Omental fat pad (tissue), 4 donors: ENCODE measurements at places on chromosomes 16 and 17. TPM values are rescaled to one million over a fixed set of nuclear protein-coding genes. Genes with fewer than 3 reads are reported as not detected.

Gene KRTAP9-8
- total RNA-seq = not detected

Gene CCDC40
- 8.8 TPM for total RNA-seq

Gene HYDIN
- total RNA-seq = 1.0 TPM

Gene WDR45B
- total RNA-seq = 139 TPM

Gene ATP1B2
- total RNA-seq = not detected

GRCh38 chr16:85798901-85799496 lies 345 bp downstream of the EMC8 start:
- no peak for DNase-seq

GRCh38 chr17:34841467-34841866 lies 119.8 kb downstream of the CCT6B start:
- no peak for DNase-seq

GRCh38 chr16:22353191-22353919 lies 21.1 kb downstream of the CDR2 start:
- no peak for DNase-seq

GRCh38 chr16:10308305-10309193 lies 77.3 kb upstream of the ATF7IP2 start:
- DNase-seq = no peak

GRCh38 chr16:1708768-1709180 lies 2.8 kb downstream of the MAPK8IP3 start:
- DNase-seq = no peak

DNA sequence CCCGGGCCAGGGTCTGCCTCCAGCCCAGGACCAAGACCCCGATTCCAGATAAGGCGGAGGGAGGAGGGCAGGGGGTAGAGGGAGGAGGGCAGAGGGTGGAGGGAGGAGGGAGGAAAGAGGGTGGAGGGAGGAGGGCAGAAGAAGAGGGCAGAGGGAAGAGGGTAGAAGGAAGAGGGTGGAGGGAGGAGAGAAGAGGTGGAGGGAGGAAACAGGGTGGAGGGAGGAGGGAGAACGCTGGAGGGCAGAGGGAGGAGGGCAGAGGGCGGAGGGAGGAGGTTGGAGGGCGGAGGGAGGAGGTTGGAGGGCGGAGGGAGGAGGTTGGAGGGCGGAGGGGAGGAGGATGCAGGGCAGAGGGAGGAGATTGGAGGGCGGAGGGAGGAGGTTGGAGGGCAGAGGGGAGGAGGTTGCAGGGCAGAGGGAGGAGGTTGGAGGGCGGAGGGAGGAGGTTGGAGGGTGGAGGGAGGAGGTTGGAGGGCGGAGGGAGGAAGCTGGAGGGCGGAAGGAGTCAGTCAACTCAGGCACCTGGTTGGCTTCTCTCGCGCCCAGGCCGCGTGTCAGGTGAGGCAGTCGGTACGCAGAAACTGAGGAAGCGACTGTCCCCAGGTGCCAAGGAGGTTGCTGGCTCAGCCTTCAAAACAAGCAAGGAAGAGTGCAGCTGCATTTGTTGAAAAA lies 65.2 kb downstream of the KLHDC4 start:
- no peak for DNase-seq
